NB4 (cell line): ENCODE measurements at places on chromosomes 2 and 18.

DNA sequence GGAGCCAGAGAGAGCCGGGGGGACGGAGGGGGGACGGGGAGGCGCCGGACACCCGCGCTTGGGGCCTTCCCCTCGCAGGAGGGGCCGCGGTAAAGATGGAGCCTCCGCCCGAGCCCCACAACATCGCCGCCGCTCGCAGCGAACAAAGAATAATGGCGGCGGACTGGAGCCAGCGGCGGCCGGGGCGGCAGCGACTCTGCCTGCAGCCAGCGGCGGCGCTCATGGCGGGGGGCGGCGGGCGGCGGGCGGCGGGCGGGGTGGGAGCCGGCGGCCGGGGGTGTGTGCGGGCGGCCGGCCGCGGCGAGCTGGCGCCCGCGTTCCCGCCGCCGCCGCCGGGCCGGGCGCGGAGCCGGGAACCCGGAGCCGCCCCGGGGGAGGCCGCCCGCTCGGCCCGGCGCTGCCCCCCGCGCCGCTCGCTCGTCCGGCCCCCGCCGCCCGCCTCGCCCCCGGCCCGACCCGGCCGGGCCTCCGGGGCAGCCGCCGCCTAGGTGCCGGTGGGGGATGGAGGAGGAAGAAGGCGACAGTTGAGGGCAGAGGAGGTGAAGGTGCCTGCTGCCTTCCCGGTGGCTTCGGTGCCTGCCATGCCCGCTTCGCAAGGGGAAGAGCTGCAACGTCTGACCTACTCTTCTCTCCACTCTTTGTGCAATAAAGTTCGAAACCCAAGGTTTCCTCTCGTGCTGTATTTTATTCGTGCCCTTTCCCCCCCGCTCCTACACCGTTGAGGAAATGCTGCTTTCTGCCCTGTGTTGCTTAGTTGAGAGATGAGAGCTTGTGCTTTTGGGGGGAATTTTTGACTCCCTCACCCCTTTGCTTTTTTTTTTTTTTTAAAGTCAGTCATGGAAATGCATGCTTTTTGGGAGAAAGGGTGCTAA is 634 bp downstream of the CREB1 start:
- DNase-seq = peak; percentile 79

- peak; percentile 54 for DNase-seq
Observed at GRCh38 chr2:217943446-217944321, 59.1 kb downstream of the TNS1 start.

- DNase-seq = no peak
Observed at GRCh38 chr2:217667512-217667911, 335.3 kb downstream of the TNS1 start.

GRCh38 chr2:220374282-220374681 is 746.9 kb downstream of the SLC4A3 start:
- DNase-seq = no peak

- no peak for DNase-seq
Observed at GRCh38 chr2:46653539-46653938, 174.2 kb downstream of the TMEM247 start.

DNA sequence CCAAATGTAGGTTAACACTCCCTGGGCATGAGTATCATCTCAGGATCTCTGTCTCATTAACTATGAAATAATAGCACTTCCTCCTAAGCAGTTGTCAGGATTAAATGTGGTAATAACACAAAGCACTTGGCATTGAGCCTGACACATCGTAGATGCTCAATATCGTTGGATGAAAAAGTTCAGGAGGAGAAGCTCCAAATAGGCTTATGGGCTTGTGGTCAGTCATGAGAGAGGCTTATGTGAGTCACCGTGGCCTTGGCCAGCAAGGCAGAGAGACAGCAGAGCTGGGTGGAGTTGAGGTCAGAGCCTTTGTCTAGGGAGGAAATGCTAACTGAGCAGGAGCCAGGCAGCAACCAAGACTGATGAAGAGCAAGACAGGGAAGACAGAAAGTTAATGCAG is 68.3 kb upstream of the PPM1B start:
- DNase-seq = peak; percentile 93

- no peak for DNase-seq
Observed at GRCh38 chr2:46818819-46819218, 96.8 kb downstream of the MCFD2 start.

DNA sequence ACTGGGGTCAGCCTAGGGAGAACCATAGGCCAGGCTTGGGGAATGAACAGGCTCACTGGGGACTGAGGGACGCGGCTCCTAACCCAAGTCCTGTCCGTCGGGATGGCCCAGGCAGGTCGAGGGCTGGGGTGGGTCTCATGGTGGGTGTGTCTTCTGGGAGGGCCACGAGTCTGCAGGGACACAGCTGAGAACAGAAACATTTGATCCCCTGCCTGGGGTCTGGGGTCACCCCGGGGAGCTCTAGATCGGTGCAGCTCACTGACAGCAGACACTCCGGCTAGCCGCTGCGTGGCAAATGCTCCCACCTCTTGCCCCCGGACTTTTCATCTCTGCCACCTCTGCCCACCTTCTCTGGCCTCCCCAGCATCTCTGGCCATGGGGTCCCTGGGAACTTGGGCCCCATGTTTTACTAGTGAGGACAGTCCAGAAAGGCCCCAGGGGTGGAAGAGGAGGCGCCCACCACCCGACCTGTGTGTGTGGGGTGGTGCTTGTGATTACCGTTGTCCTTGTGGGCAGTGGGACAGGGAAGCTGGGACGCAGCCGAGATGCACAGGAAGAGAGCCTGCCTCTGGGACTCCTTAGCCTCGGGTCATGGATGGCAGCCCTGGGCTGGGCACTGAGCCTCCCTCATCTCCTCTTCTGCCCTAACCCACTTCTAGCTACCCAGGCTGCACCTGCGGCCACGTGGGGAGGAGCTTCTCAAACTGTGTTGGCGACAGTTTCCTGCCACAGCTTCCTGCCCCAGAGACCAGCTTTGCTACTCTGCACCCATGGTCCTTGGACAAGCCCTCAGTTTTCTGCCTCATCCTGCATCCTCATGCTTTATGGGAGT is 4.9 kb downstream of the ZAP70 start:
- DNase-seq = peak; percentile 84

- DNase-seq = no peak
Observed at GRCh38 chr2:23534771-23535170, 149.8 kb downstream of the KLHL29 start.

GRCh38 chr18:44777457-44778192 is 96.9 kb downstream of the SETBP1 start:
- DNase-seq = no peak

- no peak for DNase-seq
Observed at GRCh38 chr2:189115126-189115525, 64.4 kb downstream of the COL5A2 start.

DNA sequence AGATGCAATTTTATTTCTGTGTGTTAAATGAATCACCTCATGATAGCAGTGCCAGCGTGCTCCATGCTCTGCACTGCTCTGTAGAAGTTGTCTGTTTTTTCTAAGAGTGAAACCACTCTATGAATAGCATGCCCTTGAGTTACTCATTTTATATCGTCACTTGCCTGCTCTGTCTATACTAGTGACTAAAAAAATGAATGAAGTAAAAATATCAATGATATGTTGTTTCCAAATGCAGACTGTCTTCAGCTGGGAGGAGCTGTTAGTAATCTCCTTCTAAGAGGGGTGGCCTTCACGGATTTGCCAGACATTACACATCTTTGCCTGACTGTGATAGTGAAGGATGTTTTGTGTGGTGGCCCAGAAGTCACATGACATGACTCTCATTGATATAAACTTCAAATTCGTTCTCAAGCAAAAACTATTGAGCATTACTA is 852.1 kb downstream of the CNTNAP5 start:
- no peak for DNase-seq

GRCh38 chr18:22814329-22814703 is 118.8 kb upstream of the RBBP8 start:
- DNase-seq = no peak

DNA sequence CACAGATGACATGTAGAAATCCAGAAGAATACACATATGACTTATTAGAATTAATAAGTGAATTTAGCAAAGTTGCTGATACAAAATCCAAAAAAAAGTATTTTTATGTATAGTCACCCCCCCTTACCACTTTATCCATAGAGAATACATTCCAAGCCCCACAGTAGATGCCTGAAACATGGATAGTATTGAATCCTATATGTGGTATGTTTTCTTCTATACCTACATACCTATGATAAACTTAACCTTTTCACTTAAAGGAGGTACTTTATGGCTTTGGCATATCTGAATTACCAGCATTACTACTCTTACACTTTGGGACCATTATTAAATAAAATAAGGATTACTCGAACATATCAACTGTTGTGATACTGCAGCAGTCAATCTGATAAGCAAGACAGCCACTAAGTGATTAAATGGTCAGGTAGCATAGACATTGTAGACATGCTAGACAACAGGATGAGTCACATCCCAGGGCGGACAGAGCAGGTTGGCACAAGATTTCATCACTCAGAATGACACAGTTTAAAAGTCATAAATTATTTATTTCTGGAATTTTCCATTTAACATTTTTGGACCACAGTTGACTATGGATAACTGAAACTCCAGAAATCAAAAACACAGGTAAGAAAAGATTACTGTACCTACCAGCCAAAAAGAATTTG is 208.2 kb upstream of the CHAC2 start:
- DNase-seq = no peak

DNA sequence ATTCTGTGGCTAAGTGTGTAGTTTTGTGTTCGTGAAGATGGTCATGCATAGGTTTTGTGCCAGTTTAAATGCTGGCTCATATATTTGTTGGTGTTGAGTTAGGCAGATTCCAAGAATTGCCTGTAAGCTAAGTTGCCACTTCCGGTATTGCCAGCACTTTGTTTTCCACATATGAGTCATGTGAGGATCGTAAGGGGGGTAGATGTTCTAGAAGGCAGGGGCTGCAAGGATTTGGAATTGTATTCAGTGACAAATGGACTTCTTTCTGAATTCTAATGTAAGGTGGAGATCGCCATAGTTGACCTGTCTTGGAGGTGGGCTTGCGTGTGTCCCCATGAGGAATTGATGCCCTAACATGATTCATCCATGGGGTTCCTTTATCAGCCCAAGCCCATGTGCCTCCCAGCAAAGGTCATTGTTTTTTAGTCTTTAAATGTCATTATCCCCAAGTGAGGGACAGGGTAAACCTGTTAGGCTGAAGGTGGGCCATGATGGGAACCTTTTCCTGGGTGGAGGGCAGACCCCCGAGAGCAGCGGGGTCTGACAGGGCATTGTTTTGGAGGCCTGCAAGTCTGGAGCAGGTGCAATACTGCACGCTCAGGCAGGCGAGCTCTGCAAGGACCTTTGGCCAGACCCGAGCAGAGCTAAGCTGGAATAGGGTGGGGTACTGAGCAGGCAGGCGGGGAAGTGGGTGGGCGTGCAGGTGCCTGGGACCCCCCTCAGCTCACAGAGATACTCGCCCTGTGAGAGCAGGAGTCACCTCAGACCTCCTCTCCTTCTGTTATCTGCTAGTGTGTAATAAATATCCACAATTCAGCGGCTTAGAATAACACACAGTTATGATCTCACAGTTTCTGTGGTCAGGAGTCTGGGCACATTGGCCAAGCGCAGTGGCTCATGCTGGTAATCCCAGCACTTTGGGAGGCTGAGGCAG is 77.4 kb downstream of the LRRFIP1 start:
- no peak for DNase-seq

- DNase-seq = no peak
Observed at GRCh38 chr18:37604032-37604431, 38.4 kb upstream of the CELF4 start.

DNA sequence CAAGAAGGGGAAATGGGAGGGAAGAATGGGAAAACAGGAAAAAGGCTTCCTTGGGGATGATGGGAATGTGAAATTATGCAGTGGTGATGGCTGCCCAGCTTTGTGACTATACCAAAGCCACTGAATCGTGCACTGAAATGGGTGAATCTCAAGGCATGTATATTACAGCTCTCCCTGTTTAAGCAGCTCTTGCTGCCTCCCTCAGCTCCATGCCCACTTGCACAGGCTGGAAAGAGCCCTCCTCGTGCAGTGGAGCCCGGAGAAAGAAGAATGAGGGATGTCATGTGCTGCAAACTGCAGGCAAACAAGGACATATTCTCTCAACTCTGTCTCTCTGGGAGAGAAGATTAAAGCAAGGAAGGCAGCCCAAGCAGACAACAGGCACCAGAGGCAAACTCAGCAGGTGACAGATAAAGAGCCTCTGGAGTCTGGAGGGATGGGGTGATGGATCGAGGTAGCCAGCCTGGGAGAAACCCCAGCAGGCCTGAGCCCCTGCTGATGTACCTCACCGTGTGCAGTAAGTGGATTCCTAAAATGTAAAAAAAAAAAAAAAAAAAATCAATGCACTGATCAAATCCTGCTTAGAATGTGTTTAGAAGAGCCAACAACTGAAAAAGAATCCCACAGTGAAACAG is 62.4 kb upstream of the SLC66A3 start:
- DNase-seq = no peak

DNA sequence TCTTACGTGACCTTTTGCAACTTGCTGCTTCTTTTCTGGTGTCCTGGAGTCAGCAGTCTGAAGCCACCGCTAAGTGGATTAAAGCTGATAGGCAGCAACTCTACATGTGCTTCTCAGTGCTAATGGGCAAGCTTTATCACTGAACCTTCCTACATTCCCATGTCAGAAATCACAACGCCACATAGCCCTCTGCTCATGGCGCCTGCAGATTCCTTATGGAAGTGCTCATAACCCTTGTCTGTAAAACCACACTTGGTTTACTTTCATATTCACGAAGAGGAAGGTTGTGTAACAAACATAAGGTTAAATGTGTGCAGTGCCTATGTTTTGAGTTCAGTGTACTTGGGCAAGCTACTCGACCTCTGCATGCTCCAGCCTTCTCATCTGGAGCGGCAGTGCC is 319.8 kb downstream of the FBXO15 start:
- no peak for DNase-seq

DNA sequence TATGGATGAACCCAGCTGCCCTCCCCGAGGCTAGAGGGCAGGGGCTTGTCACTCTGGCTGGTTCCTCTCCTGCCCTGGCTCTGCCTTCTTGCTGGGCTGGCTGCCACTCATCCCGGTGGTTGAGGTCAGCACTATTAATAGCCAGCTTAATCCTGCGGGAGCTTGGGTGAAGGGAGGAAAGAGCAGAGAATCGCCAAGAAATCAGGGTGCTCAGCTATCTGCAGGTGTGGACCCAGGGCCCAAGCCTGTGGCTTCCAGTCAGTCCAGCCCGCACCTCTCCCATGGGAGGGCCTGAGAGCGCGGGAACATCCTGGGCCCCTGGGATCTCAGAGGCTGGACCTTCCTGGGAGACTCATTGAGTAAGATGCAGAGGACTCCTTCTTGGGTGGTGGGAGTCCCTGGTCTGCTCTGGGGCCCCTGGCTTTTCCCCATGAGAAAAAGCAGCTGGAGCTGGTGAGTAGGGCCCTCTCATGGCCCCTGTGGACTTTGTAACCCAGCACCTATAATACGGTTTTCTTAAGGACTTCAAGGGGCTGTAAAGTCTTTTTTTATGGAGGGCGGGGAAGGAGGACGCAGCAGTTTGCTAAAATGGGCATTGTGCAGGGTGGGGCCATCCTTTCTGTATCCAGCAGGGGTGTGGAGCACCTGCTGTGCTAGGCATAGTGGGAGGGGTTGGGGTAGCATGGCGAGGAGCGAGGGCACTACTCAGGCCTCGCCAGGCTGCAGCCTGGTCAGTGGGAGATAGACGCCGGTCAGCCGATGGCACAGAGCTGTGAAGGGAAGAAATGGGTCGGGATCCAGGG is 27.4 kb upstream of the CNNM3 start:
- no peak for DNase-seq

- DNase-seq = no peak
Observed at GRCh38 chr2:173630425-173631126, 275.9 kb downstream of the CDCA7 start.

GRCh38 chr18:3422905-3423304 is 27.1 kb upstream of the TGIF1 start:
- DNase-seq = no peak

- peak; percentile 21 for DNase-seq
Observed at GRCh38 chr2:40658941-40659340, 207.1 kb upstream of the SLC8A1 start.

- no peak for DNase-seq
Observed at GRCh38 chr2:43699761-43700160, 23.5 kb upstream of the C1GALT1C1L start.
